ENCODE measurements at places on chromosomes 2 and 18.
A peak's percentile ranks its signal among the peaks of the same experiment; 100 is the strongest.

DNA sequence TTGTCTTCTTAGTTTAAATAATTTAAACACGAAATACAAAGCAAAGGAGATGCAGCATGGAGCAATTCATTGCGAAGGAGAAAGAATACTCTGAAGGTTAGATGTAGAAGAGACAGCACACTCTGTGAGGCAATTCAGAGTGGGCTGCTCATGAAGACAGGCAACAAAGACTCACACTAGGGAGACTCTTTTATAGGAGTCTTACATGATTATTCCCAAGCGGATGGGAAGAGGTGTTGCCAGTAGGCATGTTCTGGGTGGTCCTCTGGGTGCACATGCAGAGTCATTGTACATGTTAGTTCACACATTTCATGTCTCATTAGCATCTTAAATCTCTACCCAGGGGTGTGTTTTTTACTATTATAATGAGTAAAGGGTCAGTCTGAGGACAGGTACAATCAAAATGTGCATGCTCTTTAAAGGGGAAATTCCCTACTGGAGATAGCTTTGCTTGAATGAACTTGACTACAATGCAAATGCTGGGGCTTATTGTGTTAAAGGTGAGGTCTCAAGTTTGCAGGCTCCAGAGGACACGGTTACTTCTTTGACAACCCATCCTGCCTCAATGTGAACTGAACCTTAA, 275.5 kb downstream of the CDH19 start:
- no peak for DNase-seq

DNA sequence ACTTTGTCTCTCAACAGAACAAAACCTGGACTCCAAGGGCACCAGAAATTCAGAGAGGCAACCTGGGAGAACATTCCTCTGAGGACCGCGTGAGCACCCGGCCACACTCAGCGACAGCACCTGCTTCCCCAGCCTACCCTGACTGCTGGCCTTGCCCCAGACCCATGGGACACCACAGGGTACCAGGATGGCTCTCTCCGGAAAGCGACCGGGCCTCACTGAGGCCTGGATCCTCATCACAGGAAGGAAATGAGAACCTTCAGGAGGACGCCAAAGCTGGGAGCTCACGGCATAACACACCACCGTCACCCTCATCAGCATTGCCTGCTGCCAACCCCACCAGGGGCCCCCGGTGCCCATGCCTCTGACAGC, 38.9 kb downstream of the HS6ST1 start:
- no peak for DNase-seq

- no peak for DNase-seq
Observed at GRCh38 chr2:206783718-206784117, 18.3 kb downstream of the FASTKD2 start.

DNA sequence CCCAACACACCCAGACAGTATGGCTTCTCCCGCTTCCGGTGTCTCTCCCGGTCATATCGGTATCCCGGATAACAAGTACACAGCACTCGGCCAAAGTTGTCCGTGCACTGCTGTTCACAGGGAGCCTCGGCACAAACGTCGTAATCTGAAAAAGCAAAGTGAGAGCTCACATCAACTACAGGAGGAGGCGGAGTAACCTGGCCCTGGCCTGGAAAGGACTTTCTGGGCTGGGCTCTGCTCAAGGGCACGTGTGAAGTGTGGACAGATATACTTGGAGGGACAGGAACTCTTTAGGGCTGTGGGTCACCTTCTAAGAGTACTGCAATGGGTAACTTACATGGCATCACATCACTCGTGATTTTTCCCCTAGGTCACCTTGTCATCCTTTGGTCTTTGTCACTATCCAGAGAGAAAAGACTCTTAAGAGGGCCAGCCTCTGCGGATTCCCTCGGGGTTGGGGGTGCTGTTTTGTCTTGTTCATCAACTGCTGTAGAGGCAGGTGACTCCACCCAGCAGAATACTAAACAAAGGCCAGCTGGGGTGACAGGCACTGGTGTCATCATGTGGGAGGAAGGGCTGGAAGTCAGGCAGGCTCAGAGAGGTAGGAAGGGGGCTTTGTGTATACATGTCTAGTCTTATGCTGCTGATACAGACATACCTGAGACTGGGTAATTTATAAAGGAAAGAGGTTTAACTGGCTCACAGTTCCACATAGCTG, 110.6 kb upstream of the LMAN1 start:
- no peak for DNase-seq

GRCh38 chr2:217790195-217790594, 212.6 kb downstream of the TNS1 start:
- DNase-seq, result no peak

- no peak for DNase-seq
Observed at GRCh38 chr2:100417711-100418124, 250 bp upstream of the CHST10 start.

GRCh38 chr2:221245045-221245444, 327.1 kb downstream of the EPHA4 start:
- DNase-seq, result no peak

DNA sequence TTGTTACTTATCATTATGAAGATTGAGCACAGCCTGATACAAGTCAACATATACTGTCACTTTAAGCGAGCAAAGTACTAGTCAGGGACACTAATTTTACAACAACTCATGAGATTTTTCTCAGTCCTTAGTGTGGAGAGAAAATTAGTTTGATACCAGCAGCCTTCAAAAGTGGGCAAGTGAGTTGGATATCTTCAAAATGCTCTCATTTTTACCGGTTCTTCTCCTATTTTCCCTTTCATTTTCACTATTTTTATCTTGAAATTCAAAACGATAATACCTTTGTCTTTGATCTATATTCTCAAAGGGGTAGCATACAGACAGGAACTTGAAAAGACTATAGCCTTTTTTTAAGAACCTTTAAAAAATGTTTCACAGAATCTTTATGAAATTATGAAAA, 52.0 kb upstream of the UBXN4 start:
- no peak for DNase-seq

- no peak for DNase-seq
Observed at GRCh38 chr2:122856696-122857095, 1101.2 kb downstream of the TSN start.

GRCh38 chr2:173858291-173858731, 106.9 kb downstream of the SP3 start:
- no peak for DNase-seq

DNA sequence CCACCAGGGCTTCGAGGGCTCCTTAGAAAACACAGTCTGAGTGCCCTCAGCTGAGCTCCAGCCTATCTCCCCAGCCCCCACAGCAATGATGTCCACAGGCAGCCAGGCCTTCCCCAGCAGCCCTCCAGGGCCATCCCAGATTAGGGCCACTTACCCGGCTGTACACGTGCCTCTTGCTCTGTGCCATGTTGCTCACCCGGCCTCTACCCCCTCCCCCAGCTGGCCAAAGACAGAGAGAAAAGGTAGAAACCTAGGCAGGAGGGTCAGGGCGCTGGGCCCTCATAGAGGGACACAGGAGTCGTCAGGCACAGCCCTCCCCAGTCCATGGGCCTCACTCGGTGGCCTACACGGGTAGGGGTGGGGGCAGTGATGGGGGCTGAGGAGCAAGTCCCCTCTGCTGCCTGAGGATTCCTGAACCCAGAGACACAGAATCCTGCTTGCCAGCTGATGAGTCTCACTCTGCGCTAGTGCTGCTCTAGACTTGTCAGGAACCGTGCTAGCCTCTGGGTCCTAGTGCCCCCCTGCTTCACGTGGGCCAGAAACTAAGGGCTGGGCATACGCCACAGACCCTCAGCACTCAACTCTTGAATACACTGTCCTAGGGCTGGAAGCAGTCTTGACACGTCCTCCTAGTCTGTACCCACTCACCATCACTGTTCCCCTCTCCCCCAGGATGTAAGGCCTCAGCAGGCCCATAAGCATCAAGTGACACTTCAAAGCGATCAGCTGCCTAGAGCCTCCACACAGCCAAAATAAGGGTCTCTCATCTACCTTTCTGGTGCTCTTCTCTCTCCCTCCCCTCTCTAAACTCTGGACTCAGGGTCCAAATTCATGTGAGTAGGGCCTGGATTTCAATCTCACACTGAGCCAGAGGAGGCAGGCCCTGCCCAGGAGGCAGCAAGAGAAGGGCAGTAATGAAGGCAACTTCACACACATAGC, at the start of gene DCTN1:
DCTN1 (minus strand) TSS at position 461 of the 939 bp plus-strand sequence; CDS start at position 187, 274 bp downstream.
- DNase-seq, result peak; percentile 82

DNA sequence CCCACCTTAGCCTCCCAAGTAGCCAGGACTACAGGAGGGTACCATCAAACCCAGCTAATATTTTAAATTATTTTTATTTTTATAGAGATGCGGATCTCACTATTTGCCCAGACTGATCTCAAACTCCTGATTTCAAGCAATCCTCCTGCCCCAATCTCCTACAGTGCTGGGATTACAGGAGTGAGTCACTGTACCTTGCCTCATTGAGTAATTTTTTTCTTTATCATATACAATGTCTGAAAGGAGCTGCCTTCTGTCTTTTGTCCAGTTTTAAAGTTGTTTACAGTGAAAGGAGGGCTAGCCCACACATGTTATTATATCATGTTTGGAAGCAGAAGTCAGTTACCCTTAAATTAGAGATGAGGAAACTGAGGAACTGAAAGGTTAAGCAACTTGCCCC, 32.5 kb downstream of the PRKRA start:
- DNase-seq, result no peak

GRCh38 chr2:232633413-232634205, at the start of gene EFHD1:
TSS of gene EFHD1 (plus strand) at chr2:232633604. CDS start at chr2:232633705, 101 bp downstream.
- peak; percentile 78 for DNase-seq

- DNase-seq, result no peak
Observed at GRCh38 chr2:28463893-28464292, 32.0 kb upstream of the PLB1 start.

GRCh38 chr2:7040547-7040946, 123.3 kb downstream of the RNF144A start:
- no peak for DNase-seq

DNA sequence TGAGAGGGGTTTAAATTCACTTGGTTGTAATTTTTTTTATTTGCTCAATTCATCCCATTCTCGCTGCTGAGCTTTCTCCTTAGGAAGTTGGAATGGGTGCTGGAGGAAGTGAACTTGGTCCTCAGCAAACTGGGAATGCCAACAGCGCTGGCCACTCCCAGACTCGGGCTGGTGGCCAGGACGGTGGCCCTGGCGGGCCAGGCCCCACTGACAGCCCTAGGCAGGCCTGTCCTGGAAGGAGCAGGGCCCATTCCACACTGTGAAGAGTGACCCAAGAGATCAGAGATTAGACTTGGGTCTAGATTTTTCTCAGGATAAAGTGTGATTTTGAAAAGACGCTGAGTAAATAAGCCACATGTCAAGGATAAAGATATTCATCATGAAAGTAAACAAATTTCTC, 132.7 kb downstream of the HDAC4 start:
- DNase-seq, result no peak

GRCh38 chr2:6523476-6523875, 342.2 kb downstream of the CMPK2 start:
- no peak for DNase-seq

DNA sequence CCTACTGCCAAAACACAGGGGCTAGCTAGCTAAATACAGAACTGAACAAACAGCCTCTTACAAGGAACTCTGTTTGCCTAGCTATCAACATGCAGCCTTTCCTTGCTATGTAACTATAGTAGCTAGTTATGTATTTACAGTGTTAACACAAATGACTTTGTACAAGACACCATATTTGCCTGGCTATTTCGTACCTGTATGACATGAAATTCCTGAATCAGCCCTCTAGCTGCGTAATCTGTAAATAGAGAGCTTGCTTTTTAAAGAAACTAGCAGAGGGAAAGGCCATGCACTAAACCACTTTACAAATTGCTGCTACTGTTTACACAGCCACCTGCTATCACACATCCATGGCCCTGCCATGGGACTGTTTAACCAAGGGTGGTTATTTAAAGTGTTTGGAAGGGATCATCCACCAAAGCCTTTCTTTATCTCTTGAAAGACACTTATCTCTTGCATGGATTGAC, 248.7 kb downstream of the TFCP2L1 start:
- no peak for DNase-seq

- no peak for DNase-seq
Observed at GRCh38 chr2:38265461-38265860, 111.6 kb downstream of the ATL2 start.

DNA sequence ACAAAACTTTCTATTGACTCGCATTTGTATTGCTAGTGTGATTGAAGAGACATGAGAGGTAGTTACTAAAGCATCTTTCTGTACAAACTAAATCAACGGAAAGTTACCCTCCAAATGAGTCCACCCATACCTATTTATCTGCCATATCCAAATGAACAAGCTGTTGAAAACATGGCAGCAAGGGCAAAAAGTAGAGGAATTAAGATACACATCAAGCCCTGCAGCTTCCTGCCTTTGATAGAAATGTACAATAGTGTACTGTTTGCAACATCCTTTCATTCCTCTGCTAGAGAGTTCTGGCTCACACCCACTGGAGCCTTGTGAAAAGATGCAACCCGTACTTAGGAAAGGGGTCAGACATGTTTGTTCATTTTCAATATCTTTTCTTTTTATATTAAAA, 122.5 kb downstream of the ERBB4 start:
- no peak for DNase-seq

GRCh38 chr18:31686986-31687928, 2.9 kb upstream of the B4GALT6 start:
- no peak for DNase-seq

GRCh38 chr2:109402980-109403840, 210.6 kb downstream of the SEPTIN10 start:
- no peak for DNase-seq

DNA sequence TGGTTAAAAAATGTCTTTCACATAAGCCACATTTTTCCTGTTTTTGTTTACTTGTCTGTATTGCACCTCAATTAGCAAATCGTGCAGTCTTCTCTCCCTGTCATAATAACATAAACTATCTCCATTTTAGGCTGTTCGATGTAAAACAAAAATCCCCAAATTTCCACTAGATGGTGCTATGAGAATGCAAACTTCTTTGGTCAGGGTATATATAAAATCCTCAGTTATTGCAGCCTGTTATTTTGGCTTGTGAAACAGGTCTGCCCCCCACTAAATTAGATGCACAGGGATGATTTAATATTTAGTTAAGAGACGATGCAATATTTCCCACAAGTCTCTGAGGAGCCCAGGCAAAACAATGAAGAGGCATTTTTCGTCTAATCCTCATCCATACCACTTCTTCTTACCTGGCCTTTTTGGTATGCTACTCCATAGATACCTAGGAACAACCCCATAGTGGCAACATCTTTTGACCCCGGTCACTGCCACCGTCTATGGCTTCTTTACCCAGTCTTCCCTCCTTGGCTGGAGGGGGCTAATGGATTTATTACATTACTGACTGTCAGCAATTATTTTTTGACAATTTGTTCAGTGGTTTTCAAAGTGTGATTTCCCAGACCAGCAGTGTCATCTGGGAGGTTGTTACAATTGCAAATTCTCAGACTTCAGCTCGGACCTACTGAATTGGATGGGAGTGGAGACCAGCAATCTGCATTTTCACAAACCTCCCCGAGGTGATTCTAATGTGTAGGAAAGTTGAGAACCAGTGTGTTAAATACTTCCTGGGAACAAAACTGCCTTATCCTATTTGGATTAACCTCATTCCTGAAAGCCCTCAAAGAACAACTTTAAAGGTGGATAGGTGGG, 117.4 kb upstream of the CWC22 start:
- no peak for DNase-seq

GRCh38 chr2:235467588-235467987, 26.3 kb upstream of the AGAP1 start:
- DNase-seq, result no peak

GRCh38 chr2:152600051-152600657, 117.1 kb downstream of the PRPF40A start:
- DNase-seq, result no peak

All from occipital lobe (tissue), 3 donors.